ENCODE measurements at places on chromosomes 5 and 9.
A peak's percentile ranks its signal among the peaks of the same experiment; 100 is the strongest.

GRCh38 chr5:66306844-66307315 is 162.8 kb downstream of the SREK1 start:
- peaks cover 32% of the 10 kb centered on the region for H3K27me3 ChIP-seq
- H3K27ac ChIP-seq, result no peak overlapping the region
- no peak overlapping the region for H3K4me3 ChIP-seq
- H3K36me3 ChIP-seq, result peaks cover 3% of the 10 kb centered on the region
- H3K4me1 ChIP-seq, result peaks cover 7% of the 10 kb centered on the region

- H3K27me3 ChIP-seq, result peaks cover 29% of the 10 kb centered on the region
- no peaks in the 10 kb centered on the region for H3K4me1 ChIP-seq
- no peaks in the 10 kb centered on the region for H3K36me3 ChIP-seq
- H3K4me3 ChIP-seq, result no peak overlapping the region
Measured at GRCh38 chr5:59843511-59844213, 49.9 kb downstream of the PDE4D start.

DNA sequence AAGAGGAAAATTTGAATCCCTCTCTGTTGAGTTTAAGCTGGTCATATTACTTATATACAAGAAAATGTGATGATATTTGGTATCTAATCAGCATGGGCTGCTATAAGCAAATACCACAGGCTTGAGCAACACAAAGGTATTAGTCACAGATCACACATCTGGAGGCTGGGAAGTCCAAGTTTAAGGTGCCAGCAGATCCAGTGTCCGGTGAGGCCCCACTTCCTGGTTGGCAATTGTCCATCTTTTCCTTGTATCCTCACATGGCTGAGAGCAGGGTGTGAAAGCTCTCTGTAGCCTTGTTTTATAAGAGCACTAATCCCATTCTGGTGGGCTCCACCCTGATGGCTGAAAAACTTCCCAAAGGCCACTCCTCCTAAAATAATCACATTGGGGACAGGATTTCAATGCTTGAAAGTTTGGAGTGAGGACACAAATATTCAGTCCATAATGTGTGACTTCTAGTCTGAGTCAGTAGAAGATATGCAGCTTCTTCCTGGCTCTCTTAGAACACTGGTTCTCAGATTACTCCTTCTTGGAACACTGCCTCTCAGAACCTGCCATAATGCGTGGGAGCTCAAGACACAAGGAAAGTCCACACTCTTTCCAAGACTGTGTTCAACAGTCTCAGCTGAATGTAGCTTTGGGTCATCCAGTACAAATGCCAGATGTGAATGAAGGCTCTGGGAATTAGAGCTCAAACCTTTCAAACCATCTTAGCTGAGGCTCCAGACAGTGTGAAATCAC is 124.1 kb downstream of the PRDM9 start:
- no peak for DNase-seq
- H3K4me3 ChIP-seq, result no peak overlapping the region
- H3K36me3 ChIP-seq, result no peaks in the 10 kb centered on the region
- H3K27me3 ChIP-seq, result no peaks in the 10 kb centered on the region
- no peak overlapping the region for H3K27ac ChIP-seq

GRCh38 chr9:37683531-37684371 is 33.0 kb downstream of the FRMPD1 start:
- H3K4me1 ChIP-seq, result no peaks in the 10 kb centered on the region
- H3K27ac ChIP-seq, result no peak overlapping the region
- peaks cover 60% of the 10 kb centered on the region for H3K27me3 ChIP-seq
- no peak overlapping the region for H3K4me3 ChIP-seq

DNA sequence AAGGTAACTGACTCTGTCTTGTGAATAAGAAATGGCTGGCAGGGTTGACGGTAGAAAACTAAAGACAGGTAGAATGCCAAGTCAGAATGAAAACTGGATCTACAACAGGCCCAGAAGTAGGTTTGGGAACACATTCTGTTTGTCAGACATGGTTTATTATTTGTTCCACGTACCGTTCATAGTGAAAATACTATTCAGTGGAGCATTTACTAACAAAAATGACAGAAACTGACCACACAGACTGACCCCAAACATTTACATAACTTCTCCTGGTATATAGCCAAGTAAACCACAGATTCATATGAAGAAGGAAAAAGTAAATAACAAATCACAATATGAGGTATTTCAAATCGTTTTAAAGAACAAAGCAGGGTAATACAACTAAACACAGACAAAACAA is 73.7 kb downstream of the SLC38A9 start:
- no peak overlapping the region for H3K4me3 ChIP-seq
- no peaks in the 10 kb centered on the region for H3K27me3 ChIP-seq
- H3K4me1 ChIP-seq, result peaks cover 3% of the 10 kb centered on the region
- H3K27ac ChIP-seq, result no peak overlapping the region
- no peak for DNase-seq

GRCh38 chr5:65320250-65320649 is 161.5 kb downstream of the ADAMTS6 start:
- H3K36me3 ChIP-seq, result no peaks in the 10 kb centered on the region
- H3K4me1 ChIP-seq, result no peaks in the 10 kb centered on the region
- no peak for DNase-seq

DNA sequence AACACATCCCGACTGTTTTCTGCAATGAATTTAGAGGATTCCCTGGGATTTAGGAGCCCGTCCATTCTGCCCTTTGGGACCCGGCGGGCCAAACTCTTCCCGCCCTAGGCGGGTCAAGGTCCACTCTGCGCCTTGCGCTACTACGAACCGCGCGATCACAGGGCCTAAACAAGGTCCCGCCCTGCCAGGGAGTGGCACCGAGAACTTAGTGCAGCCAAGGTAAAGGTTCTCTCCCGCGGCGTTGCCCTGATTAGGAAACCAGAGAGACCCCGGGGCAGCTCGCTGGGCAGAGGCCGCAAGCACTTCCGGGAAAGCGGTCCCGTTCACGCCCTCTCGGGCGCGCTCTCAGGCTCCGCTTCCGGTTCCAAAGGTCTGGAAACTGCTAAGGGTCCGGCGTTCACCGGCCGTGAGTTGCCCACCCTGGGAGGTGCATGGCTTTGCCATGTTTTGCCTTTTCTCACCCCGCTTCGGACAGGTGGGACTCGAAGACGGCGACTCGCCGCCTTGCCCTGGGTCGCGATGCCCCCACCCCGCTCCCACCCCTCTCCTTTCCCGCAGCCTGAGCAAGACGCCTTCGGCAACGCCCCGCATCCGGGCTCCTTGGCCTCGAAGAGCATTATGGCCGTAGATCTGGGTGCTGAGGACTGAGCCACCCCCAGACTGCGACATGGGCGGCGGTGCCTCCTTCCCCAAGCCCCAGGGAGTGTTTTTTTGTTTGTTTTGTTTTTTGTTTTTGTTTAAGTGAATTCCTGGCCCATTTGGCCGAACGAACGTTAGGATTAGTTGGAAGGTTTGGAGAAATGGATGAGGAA is 23.4 kb downstream of the HNRNPK start:
- H3K4me1 ChIP-seq, result peaks cover 13% of the 10 kb centered on the region
- no peaks in the 10 kb centered on the region for H3K36me3 ChIP-seq
- H3K4me3 ChIP-seq, result peak overlapping the region; percentile 96
- peak; percentile 42 for DNase-seq

DNA sequence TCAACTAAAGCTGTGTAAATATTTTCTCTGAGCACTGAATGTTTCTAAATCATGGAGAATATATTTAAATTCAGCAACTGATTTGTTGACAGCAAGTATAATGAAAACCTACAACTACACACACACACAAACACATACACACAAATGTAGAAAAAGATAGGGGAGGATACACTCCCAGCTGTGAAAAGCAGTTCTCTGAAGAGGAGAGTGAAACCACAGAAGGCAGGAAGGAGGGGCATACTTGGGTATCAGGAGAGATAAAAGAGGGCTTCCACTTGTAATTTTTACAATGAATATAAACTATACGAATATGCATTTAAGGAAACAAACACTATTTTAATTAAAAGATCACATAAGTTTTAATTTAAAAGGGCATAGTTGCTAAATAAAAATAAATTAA is 227.8 kb upstream of the SLC24A2 start:
- DNase-seq, result no peak
- no peaks in the 10 kb centered on the region for H3K27me3 ChIP-seq
- no peak overlapping the region for H3K27ac ChIP-seq
- peaks cover 13% of the 10 kb centered on the region for H3K4me1 ChIP-seq
- H3K36me3 ChIP-seq, result peaks cover 4% of the 10 kb centered on the region

- H3K4me1 ChIP-seq, result no peaks in the 10 kb centered on the region
- no peak for DNase-seq
Measured at GRCh38 chr9:33332011-33332410, 41.7 kb downstream of the NFX1 start.

GRCh38 chr5:91109634-91110033 is 273.5 kb downstream of the ARRDC3 start:
- H3K36me3 ChIP-seq, result no peaks in the 10 kb centered on the region
- no peaks in the 10 kb centered on the region for H3K4me1 ChIP-seq
- DNase-seq, result no peak
- no peak overlapping the region for H3K27ac ChIP-seq
